ENCODE measurements at places on chromosomes 2 and 18.

- H3K36me3 ChIP-seq: no peaks in the 10 kb centered on the region
- H3K4me3 ChIP-seq: no peak overlapping the region
- H3K4me1 ChIP-seq: no peaks in the 10 kb centered on the region
- no peaks in the 10 kb centered on the region for H3K27me3 ChIP-seq
Observed at GRCh38 chr2:157194097-157194688, 63.3 kb upstream of the GALNT5 start.

DNA sequence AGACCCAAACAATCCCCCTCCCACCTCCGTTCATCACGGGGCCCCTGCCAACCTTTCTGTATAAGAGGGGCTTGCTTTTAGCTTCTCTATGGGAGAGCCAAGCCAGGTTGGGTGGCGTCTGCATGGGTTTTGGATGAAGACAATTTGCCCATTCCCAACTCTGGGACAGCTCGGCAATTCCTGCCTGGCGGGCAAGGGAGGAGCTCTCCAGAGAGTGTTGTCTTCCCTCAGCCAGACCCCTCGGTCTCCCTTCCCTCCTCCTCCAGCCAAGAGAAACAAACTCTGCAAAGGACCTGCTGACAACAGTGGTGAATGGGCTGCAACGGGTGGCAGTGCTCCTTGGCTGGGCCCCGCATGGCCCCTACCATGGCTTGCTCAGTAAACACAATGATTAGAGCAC lies 267.2 kb upstream of the HDAC4 start:
- H3K4me1 ChIP-seq: no peaks in the 10 kb centered on the region
- H3K27ac ChIP-seq: no peak overlapping the region
- no peak overlapping the region for H3K4me3 ChIP-seq

GRCh38 chr2:27351802-27352598 lies 4.6 kb downstream of the GTF3C2 start:
- peaks cover 36% of the 10 kb centered on the region for H3K4me1 ChIP-seq
- peaks cover 9% of the 10 kb centered on the region for H3K36me3 ChIP-seq
- no peak overlapping the region for H3K4me3 ChIP-seq
- no peaks in the 10 kb centered on the region for H3K27me3 ChIP-seq

- no peak overlapping the region for H3K27ac ChIP-seq
- H3K27me3 ChIP-seq: no peaks in the 10 kb centered on the region
- DNase-seq: no peak
- no peaks in the 10 kb centered on the region for H3K36me3 ChIP-seq
Observed at GRCh38 chr2:198157314-198157713, 352.9 kb downstream of the PLCL1 start.

- H3K27me3 ChIP-seq: no peaks in the 10 kb centered on the region
- no peaks in the 10 kb centered on the region for H3K36me3 ChIP-seq
- no peak for DNase-seq
- H3K4me3 ChIP-seq: no peak overlapping the region
- peaks cover 7% of the 10 kb centered on the region for H3K4me1 ChIP-seq
Observed at GRCh38 chr2:237511433-237511832, 24.4 kb downstream of the MLPH start.

DNA sequence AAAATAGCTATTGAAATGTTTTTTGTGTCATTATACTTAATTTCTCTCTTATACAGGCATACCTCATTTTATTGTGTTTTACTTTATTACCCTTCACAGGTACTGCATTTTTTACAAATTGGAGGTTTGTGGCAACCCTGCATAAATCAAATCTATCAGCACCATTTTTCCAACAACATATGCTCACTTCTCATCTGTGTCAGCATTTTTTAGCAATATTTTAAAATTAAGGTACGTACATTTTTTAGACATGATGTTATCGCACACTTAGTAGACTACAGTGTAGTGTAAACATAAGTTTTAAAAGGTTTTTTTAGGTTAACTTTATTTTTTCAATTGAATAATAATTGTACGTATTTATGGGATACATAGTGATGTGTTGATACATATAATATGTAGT lies 30.8 kb upstream of the RALBP1 start:
- H3K36me3 ChIP-seq: no peaks in the 10 kb centered on the region
- H3K4me1 ChIP-seq: no peaks in the 10 kb centered on the region
- no peak overlapping the region for H3K27ac ChIP-seq
- H3K4me3 ChIP-seq: no peak overlapping the region

GRCh38 chr2:47360283-47360682 lies 42.7 kb upstream of the MSH2 start:
- no peaks in the 10 kb centered on the region for H3K36me3 ChIP-seq
- H3K4me3 ChIP-seq: no peak overlapping the region
- no peak overlapping the region for H3K27ac ChIP-seq
- no peaks in the 10 kb centered on the region for H3K4me1 ChIP-seq
- DNase-seq: no peak

GRCh38 chr2:84844141-84844540 lies 36.7 kb downstream of the TRABD2A start:
- H3K36me3 ChIP-seq: peaks cover 11% of the 10 kb centered on the region
- H3K27ac ChIP-seq: peak overlapping the region; percentile 90
- H3K27me3 ChIP-seq: no peaks in the 10 kb centered on the region
- peaks cover 98% of the 10 kb centered on the region for H3K4me1 ChIP-seq
- H3K4me3 ChIP-seq: no peak overlapping the region

DNA sequence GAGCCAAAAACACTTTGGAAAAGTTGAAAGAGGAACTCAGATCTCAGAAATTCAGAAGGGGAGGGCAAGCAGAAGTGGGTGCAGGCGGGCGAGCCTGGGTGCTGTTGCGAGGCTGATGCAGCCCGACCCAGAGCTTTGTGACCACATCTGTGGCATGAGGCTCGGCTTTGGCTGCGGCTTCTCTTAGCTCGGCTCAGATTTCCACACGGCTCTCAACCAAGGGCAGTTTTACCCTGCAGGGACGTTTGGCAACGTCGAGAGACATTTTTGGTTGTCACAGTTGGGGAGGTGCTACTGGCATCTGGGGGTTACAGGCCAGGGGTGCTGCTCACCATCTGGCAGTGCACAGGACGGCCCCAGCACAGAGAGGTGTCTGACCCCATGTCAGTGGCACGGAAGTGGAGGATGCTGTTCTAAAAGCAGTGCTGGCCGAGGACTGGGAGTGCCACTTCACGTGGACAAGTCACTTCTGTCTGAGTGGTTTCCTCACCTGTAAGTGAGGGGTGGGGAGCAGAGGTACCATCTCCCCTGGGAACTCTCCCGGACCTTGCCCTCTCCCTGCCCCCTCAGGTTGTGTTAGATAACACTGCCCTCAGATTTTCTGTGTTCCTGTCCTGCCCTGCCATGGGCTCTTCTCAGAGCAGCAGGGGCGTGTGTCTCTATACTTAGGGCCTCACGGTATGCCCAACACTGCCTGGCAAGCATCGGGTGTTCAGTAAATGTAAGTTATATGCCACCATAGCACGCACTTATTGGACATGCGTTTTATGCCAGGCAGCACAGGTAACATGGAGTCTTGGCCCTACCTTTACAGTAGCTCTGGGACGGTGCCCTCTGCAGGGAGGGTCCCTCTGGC lies 48.7 kb upstream of the FAHD2A start:
- H3K4me3 ChIP-seq: no peak overlapping the region
- H3K27ac ChIP-seq: no peak overlapping the region
- H3K4me1 ChIP-seq: no peaks in the 10 kb centered on the region
- DNase-seq: no peak

DNA sequence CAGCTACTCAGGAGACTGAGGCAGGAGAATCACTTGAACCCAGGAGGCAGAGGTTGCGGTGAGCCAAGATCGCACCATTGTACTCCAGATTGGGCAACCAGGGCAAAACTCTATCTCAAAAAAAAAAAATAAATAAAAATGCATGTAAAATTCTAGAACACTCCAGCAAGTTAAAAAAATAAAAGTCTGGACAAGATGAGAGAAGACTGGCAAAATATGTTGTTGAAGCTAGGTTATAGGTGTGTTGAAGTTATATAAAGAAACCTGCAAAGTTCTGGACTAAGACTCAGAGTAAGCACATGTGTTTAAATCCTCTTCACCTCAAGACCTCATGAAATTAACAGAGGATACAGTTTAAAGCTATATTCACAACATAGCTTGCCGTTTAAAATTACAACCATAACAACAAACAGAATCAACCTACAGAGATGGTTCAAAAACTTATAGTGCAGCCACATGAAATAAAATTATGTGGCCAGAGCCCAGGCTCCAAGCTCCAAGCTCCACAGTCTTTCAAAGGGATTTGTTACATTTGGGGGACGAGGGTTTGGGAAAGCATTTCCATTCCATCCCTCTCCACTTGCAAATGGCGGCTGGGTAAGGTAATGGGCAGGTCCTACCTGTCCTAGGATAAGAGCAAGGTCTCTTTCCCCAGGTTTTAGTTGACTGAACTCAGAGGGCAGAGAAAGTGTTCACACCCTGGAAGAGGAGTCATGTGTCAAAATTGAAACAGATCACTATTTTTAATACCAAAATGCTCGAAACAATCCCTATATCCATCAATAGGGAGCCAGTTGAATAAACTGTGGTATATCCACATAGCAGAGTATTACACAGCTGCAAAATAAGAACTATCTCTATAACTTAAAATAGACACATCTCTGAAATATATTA lies 59.9 kb upstream of the MYCN start:
- H3K27ac ChIP-seq: no peak overlapping the region
- no peak overlapping the region for H3K4me3 ChIP-seq
- H3K27me3 ChIP-seq: no peaks in the 10 kb centered on the region
- no peaks in the 10 kb centered on the region for H3K4me1 ChIP-seq
- no peaks in the 10 kb centered on the region for H3K36me3 ChIP-seq

DNA sequence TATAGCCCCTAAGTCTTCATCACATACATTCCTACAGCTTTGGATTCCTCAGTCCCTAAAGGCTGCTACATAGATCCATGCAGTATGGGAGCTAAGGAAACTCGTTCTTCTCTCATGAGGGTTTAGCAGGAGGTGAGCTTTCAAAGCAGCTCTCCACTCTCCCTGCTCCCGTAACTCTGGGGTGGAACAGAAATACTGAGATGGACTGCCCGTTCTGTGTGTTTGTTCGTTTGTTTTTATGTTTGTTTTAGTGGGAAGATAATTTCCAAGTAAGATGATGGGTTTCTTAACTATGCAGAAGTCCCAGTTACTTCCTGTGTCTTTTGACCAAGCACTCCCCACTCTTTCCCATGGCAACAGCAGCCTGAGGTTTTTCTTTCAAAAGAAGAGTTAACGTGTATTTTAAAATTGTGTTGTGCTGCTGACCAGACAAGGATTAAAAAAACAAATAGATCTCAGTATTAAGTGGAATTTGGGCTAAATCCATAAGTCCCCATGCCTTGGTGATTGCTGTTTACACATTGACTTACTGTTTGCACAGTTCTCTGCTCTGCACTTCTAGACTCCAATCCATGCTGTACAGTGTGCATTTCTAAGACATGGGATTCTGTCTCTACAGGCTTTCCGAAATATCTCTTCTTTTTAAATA lies 156.4 kb upstream of the SH3BP4 start:
- H3K36me3 ChIP-seq: no peaks in the 10 kb centered on the region
- no peak overlapping the region for H3K27ac ChIP-seq
- no peaks in the 10 kb centered on the region for H3K27me3 ChIP-seq
- no peaks in the 10 kb centered on the region for H3K4me1 ChIP-seq
- no peak overlapping the region for H3K4me3 ChIP-seq
- DNase-seq: no peak
